ENCODE measurements at places on chromosomes 5 and 9.

- H3K4me3 ChIP-seq = no peak overlapping the region
- peaks cover 96% of the 10 kb centered on the region for H3K36me3 ChIP-seq
- no peaks in the 10 kb centered on the region for H3K27me3 ChIP-seq
- DNase-seq = no peak
- H3K4me1 ChIP-seq = peaks cover 9% of the 10 kb centered on the region
These were observed 164.8 kb upstream of the OTULINL start for GRCh38 chr5:14416621-14417275.

- DNase-seq = no peak
- H3K4me3 ChIP-seq = no peak overlapping the region
- H3K27ac ChIP-seq = no peak overlapping the region
These were observed 47.5 kb upstream of the SH3PXD2B start for GRCh38 chr5:172501708-172502320.

DNA sequence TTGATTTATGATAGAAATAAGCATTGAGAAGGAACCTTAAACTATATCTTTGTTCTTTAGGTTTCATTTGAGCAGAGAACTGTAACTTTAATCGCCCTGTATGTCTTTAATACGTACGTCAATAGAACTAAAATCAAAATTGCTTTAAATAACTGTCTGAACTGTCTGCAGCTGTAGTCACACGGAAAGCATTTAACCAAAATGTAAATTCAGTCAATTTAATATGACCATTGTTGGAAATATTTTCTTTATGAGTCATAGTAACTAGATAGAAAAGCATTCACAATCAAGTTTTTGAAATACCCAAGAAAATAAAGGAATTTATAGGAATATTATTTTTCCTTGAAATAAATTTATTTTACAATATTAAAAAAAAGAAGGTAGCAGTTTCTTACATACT is 157.1 kb upstream of the CDH6 start:
- H3K27ac ChIP-seq = no peak overlapping the region
- no peaks in the 10 kb centered on the region for H3K27me3 ChIP-seq
- H3K4me1 ChIP-seq = no peaks in the 10 kb centered on the region

DNA sequence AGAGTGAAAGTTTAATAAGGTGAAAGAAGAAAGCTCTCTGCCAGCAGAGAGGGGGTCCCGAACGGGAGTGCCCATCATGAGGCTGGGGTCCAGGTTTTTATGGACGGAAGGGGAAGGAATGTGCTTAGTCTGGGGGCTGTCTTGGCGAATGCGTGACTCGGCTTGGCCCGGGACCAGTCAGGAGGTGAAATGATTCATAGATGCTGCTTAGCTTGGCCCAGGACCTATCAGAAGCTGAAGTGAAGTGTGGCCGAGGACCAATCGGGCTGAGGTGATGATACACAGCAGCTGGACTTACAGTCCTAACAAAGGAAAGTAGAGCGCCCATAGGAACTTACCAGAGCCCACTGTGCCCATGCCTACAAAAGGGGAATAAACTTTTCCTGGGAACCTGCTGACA is 3.9 kb upstream of the FKTN start:
- no peaks in the 10 kb centered on the region for H3K36me3 ChIP-seq
- no peak overlapping the region for H3K4me3 ChIP-seq
- H3K27ac ChIP-seq = no peak overlapping the region
- peak; percentile 33 for DNase-seq
- no peaks in the 10 kb centered on the region for H3K27me3 ChIP-seq
- H3K4me1 ChIP-seq = peaks cover 13% of the 10 kb centered on the region

DNA sequence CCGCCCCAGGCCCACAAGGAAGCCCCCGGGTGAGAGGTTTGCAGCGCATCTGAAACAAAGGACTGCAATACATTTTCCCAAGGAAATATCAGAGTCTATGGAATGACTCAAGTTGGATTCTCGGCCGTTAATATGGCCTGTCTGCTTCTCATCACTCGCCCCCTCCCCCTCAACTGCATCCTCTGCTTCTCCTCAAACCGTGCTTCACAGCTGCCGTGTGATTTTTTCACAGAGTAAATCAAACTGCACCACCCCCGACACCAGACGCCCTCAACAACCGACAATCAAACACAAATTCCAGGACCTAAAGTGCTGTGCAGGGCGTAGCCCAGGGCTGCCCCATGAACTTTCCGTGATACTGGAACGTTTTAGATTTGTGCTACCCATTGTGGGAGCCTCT is 176.9 kb downstream of the ROR2 start:
- no peaks in the 10 kb centered on the region for H3K4me1 ChIP-seq
- H3K36me3 ChIP-seq = no peaks in the 10 kb centered on the region
- no peak for DNase-seq
- peaks cover 16% of the 10 kb centered on the region for H3K27me3 ChIP-seq

- H3K36me3 ChIP-seq = peaks cover 58% of the 10 kb centered on the region
- no peaks in the 10 kb centered on the region for H3K4me1 ChIP-seq
- DNase-seq = peak; percentile 58
- H3K27ac ChIP-seq = no peak overlapping the region
- no peaks in the 10 kb centered on the region for H3K27me3 ChIP-seq
These were observed 24.5 kb upstream of the SARDH start for GRCh38 chr9:133762488-133763271.

GRCh38 chr9:106861640-106862109 is 1.3 kb upstream of the ZNF462 start:
- peak overlapping the region; percentile 74 for H3K27ac ChIP-seq
- no peak for DNase-seq
- H3K4me1 ChIP-seq = peaks cover 7% of the 10 kb centered on the region
- H3K27me3 ChIP-seq = peaks cover 16% of the 10 kb centered on the region
- H3K36me3 ChIP-seq = no peaks in the 10 kb centered on the region

DNA sequence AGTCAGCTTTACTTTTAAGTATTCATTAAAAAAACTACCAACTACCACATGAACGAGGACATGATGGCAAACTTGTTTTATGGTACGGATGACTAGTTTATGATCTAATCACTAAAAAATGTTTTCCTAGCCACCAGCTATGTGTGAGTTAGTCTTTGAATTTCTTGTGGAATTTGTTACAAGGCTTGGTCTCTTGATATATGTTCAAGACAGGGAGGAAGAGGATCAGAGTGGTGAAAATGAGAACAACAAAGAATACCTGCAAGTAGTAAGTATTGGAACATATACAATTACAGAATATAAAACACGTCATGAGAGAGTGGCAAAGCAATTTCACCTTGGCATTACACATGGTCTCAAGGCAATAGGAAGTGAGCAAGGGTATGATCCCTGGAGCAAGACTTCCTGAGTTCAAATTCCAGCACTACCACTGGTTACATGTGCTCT is 548.6 kb upstream of the TLE4 start:
- no peak overlapping the region for H3K4me3 ChIP-seq
- H3K4me1 ChIP-seq = no peaks in the 10 kb centered on the region
- no peak overlapping the region for H3K27ac ChIP-seq
- H3K36me3 ChIP-seq = no peaks in the 10 kb centered on the region
- no peaks in the 10 kb centered on the region for H3K27me3 ChIP-seq

DNA sequence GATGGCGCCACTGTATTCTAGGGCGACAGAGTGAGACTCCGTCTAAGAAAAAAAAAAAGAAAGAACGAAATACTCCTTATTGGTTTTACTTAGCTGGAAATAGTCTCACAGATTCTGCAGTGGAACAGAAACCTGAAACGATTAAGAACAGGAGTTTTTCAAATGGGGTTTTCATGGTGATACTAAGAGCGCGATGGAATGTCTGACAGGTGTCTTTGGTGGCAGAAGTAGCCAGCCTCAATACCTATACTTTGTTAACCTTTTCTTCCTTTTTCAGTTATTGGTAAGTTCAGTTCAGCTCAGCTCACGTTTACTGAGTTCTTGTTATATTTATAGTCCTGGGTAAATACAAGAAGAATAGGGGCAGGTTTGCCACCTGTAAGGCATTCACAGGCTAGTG is 123.9 kb downstream of the FOCAD start:
- H3K4me3 ChIP-seq = no peak overlapping the region
- no peak for DNase-seq
- H3K27ac ChIP-seq = no peak overlapping the region
- no peaks in the 10 kb centered on the region for H3K4me1 ChIP-seq
- H3K36me3 ChIP-seq = no peaks in the 10 kb centered on the region
- no peaks in the 10 kb centered on the region for H3K27me3 ChIP-seq

GRCh38 chr5:144328494-144328893 is 157.8 kb downstream of the KCTD16 start:
- DNase-seq = no peak
- no peak overlapping the region for H3K27ac ChIP-seq
- H3K27me3 ChIP-seq = no peaks in the 10 kb centered on the region
- H3K36me3 ChIP-seq = no peaks in the 10 kb centered on the region
- no peaks in the 10 kb centered on the region for H3K4me1 ChIP-seq

DNA sequence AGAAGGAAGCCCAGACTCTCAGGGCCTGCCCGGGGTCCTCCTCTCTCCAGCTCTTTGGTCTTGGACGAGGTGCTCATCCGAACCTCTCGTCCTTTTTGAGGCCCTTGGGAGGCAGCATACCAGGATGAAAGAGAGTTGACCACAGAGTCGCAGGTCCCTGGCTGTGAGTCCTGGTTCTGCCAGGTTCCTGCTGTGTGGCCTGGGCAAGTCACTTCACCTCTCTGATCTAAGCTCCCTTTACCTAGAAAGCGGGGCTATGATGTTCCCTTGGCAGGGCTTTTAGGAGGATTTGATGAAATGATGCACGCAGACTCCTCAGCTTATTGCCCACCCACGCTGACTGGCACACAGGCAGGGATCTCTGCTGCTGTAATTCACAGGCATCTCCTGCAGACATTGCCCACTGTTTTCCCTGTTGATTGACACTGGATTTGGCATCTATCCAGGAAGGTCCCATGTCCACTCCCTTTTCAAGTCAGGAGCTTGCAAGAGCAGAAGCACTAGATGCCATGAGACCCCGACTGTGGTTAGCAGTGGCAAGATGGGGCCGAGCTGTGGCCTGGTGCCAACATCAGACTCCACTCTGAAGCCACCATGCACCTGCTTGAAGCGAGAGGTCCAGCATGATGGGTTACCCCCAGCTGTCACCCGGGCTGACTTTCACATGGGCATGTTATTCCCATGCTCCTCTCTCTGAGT is 71.5 kb downstream of the MACROH2A1 start:
- H3K27ac ChIP-seq = no peak overlapping the region
- H3K4me3 ChIP-seq = no peak overlapping the region
- no peak for DNase-seq
- H3K27me3 ChIP-seq = no peaks in the 10 kb centered on the region

DNA sequence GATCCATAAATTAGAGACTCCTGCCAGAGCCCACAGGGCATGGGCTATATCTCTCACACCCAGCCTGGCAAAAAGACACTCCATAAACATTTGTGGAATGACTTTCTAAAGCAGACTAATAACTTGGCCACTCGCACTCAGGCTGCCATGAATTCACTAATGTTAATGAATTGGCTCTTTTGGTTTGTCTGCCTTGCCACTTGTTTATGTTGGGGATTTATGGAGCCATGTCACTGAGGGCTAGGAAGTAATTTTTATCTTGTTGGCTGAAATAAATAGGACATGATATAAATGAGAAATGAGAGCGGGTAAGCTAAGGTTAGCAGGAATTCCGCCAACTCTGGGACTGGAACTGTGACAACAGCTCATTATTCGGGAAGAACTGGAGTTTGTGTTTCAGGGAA is 55.2 kb downstream of the DROSHA start:
- no peaks in the 10 kb centered on the region for H3K4me1 ChIP-seq
- H3K4me3 ChIP-seq = no peak overlapping the region
- no peaks in the 10 kb centered on the region for H3K36me3 ChIP-seq
- no peak for DNase-seq
- H3K27me3 ChIP-seq = no peaks in the 10 kb centered on the region

- H3K4me3 ChIP-seq = no peak overlapping the region
- DNase-seq = no peak
- peaks cover 5% of the 10 kb centered on the region for H3K4me1 ChIP-seq
- no peaks in the 10 kb centered on the region for H3K27me3 ChIP-seq
- no peaks in the 10 kb centered on the region for H3K36me3 ChIP-seq
These were observed 168.5 kb downstream of the HSD17B3 start for GRCh38 chr9:96133321-96134021.

DNA sequence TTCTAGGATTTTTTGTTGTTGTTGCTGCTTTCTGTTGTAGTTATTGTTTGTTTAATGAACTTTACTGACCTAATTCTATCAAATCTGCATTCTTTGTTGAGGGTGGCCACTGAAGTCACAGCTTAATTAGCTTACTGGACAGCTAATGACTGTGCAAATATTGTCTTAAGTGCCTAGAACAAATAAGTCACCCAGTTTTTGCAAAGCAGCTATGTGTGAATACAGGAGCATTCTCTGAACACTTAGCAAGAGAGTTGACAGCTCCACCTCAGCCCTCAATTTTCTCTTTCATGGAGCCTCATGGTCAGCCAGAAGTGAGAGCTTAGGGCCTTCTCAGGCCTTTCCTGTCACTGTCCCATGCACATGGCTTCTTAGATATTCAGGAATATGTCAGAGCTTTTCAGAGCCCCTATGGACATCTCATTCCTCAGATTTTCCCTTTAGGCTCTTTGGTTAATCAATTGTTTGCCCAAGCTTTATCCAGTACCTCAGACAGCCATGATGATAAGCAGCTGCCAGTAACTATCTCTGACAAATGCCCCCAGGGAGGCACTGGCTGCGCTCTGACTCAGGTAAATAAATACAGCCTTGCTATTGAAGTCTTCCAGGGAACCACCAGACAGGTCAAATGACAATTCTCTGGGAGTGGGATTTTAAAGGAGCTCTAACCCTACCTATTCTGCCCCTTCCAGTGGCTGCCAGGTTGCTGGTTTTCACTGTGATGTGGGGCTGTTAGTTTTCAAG is 241.4 kb upstream of the IL12B start:
- no peak overlapping the region for H3K27ac ChIP-seq
- no peak overlapping the region for H3K4me3 ChIP-seq
- H3K27me3 ChIP-seq = no peaks in the 10 kb centered on the region
- no peaks in the 10 kb centered on the region for H3K36me3 ChIP-seq

- H3K27ac ChIP-seq = no peak overlapping the region
- H3K4me3 ChIP-seq = no peak overlapping the region
- no peaks in the 10 kb centered on the region for H3K27me3 ChIP-seq
- H3K4me1 ChIP-seq = no peaks in the 10 kb centered on the region
- H3K36me3 ChIP-seq = no peaks in the 10 kb centered on the region
- no peak for DNase-seq
These were observed 33.5 kb downstream of the FAF2 start for GRCh38 chr5:176481711-176482110.

- no peak for DNase-seq
- no peaks in the 10 kb centered on the region for H3K36me3 ChIP-seq
- peaks cover 7% of the 10 kb centered on the region for H3K27me3 ChIP-seq
These were observed 158.9 kb downstream of the RMI1 start for GRCh38 chr9:84139296-84140070.

GRCh38 chr5:42596817-42597216 is 159.8 kb upstream of the CCDC152 start:
- H3K4me3 ChIP-seq = no peak overlapping the region
- DNase-seq = no peak
- no peaks in the 10 kb centered on the region for H3K36me3 ChIP-seq
- H3K27me3 ChIP-seq = no peaks in the 10 kb centered on the region
- no peak overlapping the region for H3K27ac ChIP-seq
